Effector CD4-positive, alpha-beta T cell (primary cell): ENCODE measurements at places on chromosomes 13 and 19.

DNA sequence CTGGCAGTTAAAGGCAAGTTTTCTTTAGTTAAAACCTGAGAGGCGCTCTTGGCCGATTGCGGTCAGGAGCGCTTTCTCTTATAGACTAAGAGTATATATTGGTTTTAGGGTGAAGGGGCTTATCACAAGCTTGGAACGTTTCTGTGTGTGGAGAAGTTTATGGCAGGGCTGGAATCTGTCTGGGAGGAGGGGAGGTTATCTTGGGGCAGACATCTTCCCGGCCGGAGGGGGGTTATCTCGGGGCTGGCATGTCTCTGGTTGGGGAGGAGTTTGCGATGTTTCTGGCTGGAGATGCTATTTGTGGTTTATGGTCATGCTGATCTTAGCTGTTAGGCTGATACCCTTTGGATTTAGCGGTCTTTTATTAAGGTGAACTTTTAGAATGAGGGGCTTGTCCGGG is 18.3 kb downstream of the KDM4B start:
- no peak for DNase-seq

DNA sequence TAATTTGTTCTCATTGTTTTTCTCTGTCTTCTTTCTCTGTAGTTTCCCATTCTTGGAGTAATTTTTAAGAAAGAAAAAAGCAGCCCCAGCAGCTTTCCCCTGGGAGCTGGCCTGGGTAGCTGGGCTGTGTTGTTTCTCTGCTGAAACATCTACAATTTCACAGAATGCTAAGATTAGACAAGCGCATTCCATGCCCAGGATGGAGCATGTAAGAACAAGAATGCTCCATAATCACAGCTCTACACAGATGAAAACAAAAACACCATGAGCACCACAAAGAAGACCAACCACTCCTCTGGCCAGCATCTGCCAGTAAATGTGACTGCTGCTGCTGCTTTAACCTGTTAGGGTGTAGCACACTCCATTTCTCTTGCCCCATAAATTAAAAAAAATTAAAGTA is 239.2 kb upstream of the SLITRK1 start:
- no peak for DNase-seq

DNA sequence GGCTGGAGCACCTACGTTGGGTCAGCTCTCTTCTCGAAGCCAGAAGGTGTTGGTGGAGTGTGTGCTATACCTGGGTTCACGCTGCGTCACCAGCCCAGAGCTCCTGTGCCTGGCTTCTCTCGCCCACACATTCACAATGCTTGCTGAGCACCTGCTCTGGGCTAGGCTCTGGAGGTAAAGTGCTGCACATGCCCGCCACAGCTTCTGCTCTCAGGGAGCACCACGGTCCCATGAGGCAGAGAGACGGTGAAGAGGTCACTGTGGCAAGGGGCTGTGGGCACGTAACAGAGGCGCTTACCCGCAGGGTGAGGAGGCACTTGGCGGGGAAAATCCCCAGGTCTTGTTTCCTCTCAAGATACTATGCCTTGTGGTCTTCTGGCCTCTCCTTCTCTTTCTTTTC is 174.2 kb downstream of the TEX29 start:
- no peak for DNase-seq

- no peak for DNase-seq
Observed at GRCh38 chr13:32113532-32113931, 82.0 kb downstream of the FRY start.
